Stimulated activated CD4-positive, alpha-beta T cell treated with anti-CD3 and anti-CD28 coated beads, Interleukin-1b, Interleukin-23, amount 100 ng/mL, for 24 hours (primary cell): ENCODE measurements at places on chromosomes 11 and 22.

DNA sequence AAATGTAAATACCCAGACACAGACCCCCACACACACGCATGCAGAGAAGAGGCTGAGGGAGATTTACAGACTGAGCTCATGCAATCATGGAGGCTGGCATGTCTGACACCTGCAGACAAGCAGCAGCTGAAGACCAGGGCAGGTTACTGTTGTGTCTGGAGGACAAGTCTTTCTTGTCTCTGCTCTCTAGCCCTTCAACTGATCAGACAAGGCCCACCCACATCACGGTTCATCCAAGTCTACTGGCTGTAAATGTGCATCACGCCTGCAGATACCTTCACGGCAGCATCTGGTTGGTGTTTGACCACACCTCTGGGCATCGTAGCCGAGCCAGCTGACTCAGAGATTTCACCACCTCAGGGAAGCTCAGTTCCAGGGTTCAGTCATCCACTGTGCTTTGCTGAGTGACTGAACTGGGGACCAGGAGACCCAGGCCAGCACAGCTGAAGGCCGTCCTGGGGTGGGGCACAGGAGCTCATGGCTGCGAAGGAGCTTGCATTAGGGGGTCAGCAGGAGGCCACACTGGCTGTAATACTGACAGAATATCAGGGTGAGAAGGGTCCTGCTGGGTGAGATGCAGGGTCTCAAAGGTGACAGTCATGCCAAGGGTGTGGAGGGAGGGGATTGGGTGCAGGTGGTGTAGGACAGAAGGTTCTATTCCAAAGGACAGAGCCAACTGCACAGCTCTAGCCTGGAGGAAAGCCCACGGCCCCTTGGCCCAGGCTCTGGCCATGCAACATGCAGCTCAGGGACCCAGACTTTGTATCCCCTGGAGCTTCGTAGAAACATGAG lies 304.9 kb downstream of the BRD1 start:
- DNase-seq: no peak

DNA sequence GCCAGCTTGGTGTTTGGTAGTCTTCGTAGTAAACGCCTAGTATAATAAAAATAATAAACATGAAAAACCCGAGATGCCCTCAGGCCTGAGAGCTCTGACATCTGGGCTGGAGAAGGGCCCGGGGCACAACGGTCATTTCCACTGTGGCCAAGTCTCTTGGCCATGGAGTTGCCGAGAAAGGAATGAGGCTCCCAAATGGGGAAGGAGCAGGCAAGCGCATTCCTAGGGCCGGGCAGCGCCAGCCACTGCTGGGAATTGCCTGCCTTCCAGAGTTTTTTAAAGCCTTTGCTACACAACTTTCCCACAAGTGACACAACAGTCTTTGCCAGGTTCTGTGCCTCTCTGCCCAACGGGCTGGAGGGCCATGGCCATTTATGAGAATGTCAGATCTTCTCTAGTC lies 103.4 kb downstream of the NAV2 start:
- no peak for DNase-seq

GRCh38 chr11:29255401-29255800 lies 761.4 kb downstream of the KCNA4 start:
- DNase-seq: no peak

DNA sequence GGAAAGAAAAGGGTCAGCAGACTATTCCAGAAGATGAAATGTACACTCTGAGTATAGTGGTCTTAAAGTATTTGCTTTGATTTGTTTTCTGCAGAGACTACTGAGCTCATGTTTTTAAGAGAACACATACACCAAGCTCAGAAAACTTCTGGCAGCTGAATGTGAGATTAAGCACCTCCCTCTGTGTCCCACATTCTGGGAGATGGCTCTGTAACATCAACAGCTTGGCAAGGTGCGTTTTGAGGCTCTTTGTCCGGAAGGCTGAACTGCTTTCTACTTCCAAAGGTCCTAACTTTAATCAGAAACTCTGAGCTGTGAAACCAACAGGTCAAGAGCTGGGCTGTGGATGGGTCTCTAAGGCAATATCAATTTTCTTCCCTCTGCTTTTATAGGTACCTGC lies 36.4 kb upstream of the GLYAT start:
- no peak for DNase-seq

- no peak for DNase-seq
Measured at GRCh38 chr11:44318369-44318768, 8.4 kb upstream of the ALX4 start.
